ENCODE measurements at places on chromosomes 2 and 18.

DNA sequence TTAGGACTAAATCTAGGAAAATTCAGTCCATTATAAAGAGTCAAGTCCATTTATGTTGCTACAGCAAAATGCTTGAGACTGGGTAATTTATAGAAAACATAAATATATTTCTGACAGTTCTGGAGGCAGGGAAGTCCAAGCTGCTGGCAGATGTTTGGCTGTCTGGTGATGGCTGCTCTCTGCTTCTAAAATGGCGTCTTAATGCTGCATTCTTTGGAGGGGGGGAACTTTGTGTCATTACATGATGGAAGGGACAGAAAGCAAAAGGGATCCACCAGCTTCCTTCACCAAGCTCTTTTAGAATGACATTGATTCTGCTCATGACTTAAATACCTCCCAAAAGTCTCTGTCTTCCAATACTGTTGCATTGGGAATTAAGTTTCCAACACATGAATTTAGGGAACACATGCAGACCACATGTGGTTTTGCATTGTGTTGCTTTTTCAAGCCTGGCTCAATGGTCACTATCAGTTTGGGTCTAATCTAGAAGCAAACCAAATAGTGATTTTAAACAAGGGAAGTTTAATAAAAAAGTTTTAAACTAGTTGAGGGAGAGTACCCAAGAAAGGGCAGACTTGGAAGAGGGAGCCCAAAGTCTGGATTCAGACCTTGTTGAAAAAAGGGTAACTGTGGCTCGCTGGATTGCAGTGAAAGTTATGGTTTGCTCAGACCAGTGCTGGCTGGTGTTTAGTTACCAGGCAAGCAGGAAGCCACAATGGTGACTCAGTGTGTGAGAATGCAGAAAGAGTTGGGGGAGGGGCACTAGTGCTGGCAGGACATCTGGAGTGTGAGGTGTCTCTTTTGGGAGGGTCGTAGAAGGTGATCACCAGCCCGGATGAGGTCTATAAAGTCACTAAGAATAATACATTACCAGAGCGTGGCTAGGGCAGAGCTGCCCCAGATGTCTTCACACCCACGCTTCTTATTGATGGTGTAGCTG lies 30.8 kb downstream of the C18orf54 start:
- no peak for DNase-seq

DNA sequence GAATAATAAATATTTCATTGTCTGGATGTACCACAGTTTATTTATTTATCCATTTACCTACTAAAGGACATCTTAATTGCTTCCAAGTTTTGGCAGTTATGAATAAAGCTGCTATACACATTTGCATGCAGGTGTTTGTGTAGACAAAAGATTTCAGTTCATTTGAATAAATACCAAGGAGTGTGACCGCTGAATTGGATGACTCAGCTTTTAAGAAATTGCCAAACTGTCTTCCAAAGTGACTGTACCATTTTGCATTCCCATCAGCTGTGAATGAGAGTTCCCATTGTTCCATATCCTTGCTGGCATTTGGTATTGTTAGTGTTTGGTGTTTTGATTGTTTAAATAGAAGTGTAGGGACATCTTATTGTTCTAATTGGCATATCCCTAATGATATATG lies 36.2 kb upstream of the FMNL2 start:
- DNase-seq: no peak

DNA sequence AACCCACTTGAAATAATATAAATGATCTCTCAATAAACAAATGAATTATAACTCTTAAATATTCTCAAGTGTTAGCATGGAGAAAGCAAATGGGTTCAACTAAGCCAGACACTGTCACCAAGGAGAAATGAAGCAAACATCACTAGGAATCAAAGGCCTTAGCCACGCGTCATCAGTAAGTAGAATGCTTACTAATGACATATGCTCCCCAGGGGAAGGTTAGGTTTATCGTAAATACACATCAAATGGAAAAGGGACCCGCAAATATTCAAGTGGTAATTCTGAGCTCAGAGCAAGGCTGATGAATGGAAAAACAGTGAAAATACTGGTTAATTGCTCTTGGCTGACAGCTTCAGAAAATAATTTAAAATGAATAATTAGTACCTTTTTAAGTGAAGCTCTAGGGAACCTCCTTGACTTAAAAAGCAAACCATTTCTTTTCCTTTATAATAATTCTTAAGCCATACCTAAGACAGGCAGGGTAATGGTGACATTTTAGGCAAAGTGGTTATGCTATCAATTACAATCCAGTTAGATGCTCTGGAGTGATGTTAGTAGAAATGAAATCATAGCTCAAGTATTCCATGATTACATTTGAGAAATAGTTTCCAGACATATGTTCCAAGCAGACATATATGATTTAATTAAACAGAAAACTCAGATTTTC lies 101.5 kb downstream of the ALPK2 start:
- no peak for DNase-seq

DNA sequence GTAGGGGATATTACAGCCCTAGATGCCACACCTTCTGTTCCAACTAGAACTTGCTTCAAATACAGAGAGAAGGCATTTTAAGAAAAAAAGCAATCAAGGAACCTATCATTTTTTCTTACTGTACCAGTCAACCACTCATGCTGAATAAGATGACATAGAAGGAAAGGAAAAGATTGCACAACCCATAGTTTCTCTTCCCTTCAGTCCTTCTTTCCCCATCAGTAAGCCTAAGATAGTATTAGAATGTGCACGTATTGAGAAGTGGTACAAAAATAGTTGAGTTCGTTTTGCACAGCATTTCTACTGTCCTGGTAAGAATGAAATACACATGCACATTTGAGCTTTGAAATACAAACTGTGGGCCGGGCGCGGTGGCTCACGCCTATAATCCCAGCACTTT lies 27.0 kb upstream of the HK2 start:
- DNase-seq: no peak

DNA sequence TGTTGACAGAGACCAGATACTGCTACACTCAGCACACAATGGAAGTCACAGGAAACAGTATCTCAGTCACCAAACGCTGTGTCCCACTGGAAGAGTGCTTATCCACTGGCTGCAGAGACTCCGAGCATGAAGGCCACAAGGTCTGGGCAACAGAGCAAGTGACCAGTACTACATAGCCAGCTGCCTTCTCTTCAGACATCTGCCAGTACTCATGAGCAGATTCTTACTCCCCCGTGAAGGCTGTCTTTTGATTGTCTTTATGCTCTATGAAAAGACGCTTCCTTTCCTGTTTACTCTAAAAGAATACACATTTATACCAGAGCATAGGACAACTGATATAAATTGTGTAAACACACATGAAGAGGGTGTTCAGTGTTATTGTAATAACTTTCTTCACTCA lies 118.9 kb downstream of the MMADHC start:
- DNase-seq: no peak

DNA sequence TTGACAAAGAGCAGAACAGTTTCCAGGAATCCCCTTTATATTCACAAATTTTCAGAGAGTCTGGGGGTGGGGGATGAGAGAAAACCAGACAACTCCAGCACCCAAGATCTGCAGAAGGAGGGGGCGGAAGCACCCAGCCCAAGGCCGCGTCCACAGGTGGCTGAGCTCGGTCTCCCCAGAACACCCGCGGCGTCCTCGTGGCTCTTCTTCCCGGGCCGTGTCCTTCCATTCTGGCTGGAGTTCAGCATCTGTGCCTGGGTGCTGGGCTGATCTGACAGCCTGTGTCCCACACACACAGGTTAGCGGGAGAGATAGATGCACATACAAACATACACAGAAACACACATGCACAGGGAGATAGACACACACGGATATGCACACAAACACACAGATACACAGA lies 455.8 kb upstream of the SALL3 start:
- DNase-seq: no peak

DNA sequence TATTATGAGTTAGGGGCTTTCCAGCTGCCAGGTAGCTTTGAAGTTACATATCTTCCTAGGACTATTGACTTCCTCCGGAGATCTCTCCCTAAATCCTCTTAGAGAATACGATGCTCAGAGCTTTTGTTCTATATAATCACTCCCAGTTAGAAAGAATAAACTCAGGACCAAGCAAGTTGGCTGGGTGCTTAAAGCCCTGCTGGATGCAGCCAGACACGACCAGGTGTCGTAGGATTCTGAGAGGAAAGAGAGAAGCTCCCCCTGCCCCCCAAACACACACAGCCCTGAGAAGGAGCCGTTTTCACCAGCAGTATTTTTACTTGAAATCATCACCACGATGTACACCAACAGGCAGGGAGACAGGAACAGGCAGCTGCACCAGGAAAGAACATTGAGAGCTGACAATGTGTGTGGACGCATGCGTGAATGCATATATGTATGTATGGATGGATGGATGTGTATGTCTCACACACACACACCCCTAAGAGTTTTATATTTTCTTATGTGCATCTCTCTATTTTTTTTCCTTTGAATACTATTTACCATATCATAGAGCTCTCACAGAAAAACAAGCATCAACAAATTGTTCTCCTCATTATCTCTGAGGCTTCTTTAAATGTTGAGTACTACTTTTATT lies 382.6 kb downstream of the EPHA4 start:
- no peak for DNase-seq

GRCh38 chr2:238227587-238228032 lies 12.2 kb downstream of the HES6 start:
- DNase-seq: no peak

DNA sequence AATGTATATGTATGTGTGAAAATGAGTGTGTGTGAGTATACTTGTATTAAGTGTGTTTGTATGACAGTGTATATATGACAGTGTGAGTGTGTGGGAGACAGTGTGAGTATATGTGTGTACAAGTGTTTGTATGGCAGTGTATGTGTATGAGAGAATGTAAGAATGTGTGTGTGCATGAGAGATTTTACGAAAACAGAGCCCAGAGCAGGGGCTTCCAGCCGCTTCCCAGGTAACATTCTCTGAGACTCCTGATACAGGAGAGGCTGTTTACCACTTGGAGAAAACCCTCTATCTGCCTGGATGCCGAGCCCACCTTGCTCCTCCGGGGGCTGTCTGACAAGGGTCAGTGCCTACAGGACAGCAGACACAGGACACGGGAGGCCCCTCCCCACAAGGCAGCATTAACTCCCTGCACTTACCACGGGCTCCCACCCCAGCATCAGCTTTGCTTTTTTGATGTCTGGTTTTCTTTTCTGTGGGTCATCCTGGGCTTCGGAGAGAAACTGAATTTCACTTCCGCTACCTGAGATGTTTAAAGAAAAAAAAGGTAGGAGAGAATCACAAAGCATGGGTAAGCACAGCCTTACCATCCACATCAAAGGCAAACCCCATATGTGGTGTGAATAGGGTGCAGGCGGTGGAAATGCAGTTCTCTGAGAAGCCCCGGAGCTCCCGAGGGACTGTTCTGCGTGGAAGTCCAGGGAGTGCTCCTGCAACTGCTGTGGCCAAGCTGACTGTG lies 97.6 kb downstream of the UXS1 start:
- no peak for DNase-seq

GRCh38 chr2:52269696-52270485 lies 1238.0 kb upstream of the NRXN1 start:
- DNase-seq: no peak

GRCh38 chr18:74128159-74128558 lies 19.5 kb downstream of the FBXO15 start:
- DNase-seq: no peak

- no peak for DNase-seq
Measured at GRCh38 chr18:73748731-73749130, 398.9 kb downstream of the FBXO15 start.

DNA sequence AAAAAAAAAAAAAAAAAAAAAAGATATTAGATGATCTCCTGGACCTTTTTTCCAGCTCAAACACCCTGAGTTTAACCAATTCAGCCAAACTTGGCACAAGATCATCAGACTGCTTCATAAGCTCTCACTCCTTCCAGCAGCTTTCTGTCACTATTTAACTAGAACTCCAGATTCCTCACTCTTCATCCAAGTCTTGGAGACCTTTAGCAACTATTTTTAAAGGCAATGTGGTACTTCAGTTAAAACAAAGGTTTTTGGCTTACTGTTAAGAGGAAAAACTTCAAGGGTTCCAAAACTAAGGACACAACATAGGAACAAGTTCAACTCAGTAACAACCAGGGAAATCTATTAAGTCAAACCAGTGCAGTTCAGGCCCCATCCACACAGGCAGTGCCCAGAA lies 23.2 kb downstream of the LAMA1 start:
- DNase-seq: no peak

- no peak for DNase-seq
Measured at GRCh38 chr18:48742706-48743475, 204.1 kb downstream of the CTIF start.

GRCh38 chr2:217289907-217290280 lies 430.0 kb upstream of the TNP1 start:
- DNase-seq: no peak

DNA sequence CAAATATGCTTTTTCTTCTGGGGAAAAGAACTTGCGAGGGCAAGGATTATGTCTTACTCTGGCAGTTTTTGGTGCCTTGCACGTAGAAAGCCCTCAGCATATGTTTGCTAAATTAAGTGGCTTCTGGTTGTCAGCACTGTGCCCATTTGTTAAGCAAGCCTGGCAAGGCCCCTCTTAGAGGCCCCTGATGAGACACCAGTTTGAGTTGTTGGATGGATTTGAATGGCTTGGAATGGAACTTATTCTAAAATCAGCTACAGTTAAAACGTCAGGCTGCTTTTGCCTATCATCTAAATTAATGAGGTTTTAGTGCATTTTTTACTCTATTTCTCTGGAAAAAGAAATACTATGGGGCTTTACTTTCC lies 28.2 kb downstream of the TMEM182 start:
- DNase-seq: peak; percentile 53

DNA sequence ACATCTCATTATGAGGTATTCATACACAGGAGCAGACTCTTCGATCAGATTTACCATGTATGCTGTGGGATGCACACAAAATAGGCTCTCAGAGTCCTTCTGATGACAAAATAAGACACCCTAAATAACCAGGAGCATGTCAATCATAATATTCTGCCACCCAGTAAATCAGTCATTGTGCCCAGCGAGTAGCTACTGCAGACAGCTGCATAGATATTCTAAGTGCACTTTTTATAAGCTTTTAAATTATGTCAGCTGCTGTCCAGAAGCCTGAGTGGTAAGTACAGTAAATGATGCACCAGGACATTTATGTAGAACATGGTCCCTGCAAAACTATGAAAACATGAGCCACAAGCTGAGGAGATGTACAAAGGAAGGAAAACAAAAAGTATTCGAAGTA lies 102.9 kb downstream of the CCDC141 start:
- no peak for DNase-seq

GRCh38 chr18:23825496-23825895 lies 136.2 kb downstream of the LAMA3 start:
- no peak for DNase-seq

Data from NCI-H524 treated with DMSO at 0.1 percent for 48 hours (cell line).